GM19239 (cell line): ENCODE measurements at places on chromosomes 3 and 15.

DNA sequence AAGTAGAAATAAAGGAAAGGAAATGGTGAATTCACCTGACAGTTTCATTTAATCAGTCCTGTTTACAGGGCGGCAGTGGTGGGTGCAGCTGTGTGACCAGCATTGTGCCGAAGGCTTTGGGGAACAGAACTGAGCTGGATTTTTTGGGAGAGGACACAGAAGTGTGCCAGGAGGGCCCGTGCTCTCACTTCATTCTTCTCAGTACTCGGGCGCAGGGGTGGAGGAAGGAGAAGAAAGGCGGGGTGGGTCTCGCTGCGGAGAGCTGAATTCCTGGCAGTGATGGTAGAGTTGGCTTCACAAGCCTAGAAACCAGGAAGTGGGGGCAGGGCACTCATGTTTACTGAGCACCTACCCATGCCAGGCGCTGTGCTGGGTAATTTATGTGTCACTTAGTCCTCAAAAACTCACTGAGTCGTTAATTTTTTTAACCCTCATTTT is 64.6 kb downstream of the CRTC3 start:
- no peak for DNase-seq

DNA sequence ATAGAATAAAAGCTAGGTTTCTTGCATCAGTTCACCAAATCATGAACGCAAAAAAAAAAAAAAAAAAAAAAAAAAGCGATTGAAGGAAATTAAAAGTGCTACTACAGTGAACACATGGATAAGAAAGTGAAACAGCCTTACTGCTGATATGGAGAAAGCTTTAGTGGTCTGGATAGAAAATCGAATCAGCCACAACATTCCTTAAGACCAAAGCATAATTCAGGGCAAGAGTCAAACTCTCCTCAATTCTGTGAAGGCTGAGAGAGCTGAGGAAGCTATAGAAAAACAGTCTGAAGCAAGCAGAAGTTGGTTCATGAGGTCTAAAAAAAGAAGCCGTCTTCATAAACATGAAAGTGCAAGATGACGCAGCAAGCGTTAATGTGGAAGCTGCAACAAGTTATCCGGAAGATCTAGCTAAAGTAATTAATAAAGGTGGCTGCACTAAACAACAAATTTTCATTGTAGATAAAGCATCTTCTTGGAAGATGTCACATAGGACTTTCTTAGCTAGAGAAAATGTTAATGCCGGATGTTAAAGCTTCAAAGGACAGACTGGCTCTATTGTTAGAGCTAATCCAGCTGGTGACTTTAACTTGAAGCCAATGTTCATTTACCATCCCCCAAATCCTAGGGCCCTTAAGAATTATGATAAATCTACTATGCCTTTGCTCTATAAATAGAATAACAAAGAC is 19.2 kb downstream of the P3H2 start:
- DNase-seq, result no peak

DNA sequence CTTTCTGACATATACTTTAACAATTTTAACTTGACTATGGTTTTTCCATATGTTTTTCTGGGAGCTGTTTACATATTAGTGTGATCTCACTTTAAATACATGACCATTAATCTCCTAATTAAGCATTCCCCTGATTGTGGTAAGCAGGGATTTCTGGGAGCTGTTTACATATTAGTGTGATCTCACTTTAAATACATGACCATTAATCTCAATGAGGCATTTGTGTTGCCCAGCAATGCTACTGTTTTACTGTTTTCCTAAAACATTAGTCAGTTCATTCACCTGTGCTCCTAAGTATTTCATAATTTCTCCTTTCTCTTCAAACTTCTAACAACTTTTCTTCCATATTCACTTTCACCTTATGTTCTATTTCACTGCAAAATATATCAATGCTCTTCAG is 3.6 kb upstream of the GRAMD1C start:
- no peak for DNase-seq

DNA sequence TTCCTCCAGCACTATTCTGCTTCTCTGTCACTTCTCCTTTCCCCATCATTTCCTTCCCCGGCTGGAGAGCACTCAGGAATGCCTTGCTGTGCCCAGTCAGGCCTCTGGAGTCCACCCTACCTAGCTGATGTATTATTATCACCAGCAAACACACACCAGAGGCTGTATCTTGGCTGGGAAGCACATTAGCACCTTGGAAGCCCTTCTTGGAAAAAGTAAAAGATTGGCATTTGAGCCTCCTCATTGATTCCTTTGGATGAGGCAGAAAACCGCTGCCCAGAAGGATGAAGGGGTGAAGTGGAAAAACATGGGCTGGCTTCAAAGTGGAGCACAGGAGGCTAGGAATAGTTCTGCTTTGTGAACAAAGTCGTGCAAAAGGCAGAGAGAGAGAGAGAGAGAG is 244.3 kb downstream of the RPLP1 start:
- DNase-seq, result no peak

GRCh38 chr3:13080591-13080990 is 7.4 kb upstream of the IQSEC1 start:
- no peak for DNase-seq

GRCh38 chr3:16427103-16427965 is 86.2 kb downstream of the RFTN1 start:
- DNase-seq, result no peak

DNA sequence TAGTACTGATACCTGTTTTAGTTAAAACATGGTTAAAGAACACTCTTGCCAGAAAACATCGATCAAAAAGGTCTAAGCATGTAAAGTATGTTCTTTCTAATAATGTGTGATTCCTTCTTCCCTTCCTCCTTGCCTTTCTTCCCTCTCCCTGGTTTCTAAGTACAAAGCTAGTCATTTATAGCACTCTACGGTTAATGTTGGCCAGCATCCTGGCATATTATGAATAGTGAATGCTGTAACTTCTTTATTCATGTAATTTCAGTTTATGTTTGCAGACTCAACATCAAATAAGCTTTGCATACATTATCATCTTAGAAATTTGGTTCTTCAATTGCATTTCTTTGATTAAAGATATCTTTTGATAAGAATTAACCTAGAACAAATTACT is 27.1 kb downstream of the P2RY12 start:
- DNase-seq, result no peak

- no peak for DNase-seq
These were observed 188.7 kb upstream of the EIF1B start for GRCh38 chr3:40120806-40121205.

DNA sequence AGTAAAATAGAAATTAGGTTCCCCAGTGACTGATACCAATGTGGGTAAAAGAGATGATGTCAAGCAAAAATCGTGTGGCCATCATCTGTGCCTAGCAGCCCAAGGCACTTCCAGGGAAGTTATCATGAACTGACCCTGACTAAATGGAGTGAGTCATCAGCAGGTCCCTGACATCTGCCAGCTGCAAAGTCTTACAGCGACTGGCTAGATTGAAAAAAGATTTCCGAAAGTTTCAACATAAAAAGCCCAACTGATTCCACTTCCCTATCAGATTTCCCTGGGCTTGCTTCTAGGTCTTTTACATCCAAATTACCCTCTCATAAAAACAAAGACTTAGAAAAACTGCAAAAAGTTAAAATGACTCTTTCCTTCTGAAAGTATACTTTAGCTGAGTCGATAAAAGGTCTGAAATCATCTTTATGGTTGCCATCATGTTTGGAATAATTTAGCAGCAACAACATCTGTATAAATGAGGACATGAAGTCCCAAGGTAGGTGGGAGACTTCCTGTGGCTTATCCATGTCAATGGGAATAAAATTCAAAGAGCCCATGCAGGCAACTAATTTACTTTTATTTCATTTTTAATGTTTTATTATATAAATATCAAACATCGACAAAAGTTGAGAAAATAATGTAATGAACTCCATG is 342.8 kb downstream of the ERC2 start:
- no peak for DNase-seq

DNA sequence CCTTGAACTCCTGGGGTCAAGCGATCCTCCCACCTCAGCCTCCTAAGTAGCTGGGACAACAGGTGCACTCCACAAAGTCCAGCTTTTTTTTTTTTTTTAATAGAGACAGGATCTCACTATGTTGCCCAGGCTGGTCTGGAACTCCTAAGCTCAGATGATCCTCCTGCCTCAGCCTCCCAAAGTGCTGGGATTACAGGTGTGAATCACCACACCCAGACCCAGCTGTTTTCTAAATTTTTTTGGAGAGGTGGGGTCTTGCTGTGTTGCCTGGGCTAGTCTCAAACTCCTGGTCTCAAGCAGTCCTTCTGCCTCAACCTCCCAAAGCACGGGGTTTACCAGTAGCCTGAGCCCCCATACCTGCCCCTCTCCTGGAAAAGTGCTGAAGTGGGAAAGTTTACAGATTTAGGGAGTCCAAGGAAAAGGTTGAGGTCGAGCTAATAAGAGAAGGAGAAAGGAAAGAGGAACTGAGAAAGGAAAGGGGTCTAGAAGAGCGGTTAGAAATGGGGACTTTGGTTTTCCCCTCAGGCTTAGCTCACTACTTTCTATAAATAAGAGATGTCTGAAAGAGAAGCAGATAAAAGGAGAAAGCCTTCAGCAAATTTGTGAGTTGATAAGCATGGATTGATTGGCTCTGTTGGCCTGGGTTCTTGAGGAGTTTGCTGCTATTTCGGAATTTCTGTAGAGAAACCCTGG is 23.6 kb downstream of the UBE2E1 start:
- DNase-seq, result no peak

- no peak for DNase-seq
These were observed 53.0 kb upstream of the GOLGA8A start for GRCh38 chr15:34490417-34491193.

GRCh38 chr3:59553076-59553475 is 503.3 kb upstream of the CFAP20DC start:
- no peak for DNase-seq

- no peak for DNase-seq
These were observed 38.8 kb downstream of the LMCD1 start for GRCh38 chr3:8540456-8540855.

- DNase-seq, result no peak
These were observed 2.4 kb upstream of the XRN1 start for GRCh38 chr3:142450189-142450588.

DNA sequence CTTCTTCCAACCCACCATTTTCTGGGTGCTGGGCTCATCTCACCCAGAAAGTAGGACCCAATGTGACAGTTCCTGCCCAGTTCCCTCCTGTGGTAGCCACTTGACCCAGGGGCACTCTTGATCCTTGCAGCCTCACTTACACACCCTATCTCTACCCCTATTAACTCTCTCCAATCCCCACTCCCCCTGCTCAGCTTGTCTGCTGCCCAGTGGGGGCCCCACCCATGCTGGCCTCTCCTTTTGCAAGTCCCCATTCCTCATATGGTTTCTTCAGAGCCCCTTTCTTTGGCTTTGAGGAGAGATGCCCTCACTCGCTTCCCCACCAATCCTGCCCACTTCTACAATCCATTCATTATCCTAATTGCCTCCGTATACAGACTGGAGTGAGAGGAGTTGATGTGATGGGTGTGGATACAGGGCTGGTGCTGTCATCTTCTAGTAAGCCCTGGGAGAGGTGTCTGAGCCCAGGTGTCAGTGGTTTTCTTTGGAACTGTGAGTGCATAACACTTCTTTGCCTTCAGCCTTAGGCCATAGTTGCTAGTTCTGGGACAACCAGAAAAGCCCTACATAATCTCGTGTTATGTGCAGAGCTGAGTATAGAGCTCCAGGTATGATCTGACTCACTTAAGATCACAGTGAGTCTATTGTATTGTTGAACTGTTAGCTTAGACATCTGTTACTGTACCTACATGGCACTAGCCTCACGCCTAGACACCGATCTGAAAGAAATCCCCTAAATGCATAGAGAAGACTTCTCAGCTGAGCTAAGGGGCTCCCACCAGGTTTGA is 4.8 kb upstream of the CCR5 start:
- no peak for DNase-seq

DNA sequence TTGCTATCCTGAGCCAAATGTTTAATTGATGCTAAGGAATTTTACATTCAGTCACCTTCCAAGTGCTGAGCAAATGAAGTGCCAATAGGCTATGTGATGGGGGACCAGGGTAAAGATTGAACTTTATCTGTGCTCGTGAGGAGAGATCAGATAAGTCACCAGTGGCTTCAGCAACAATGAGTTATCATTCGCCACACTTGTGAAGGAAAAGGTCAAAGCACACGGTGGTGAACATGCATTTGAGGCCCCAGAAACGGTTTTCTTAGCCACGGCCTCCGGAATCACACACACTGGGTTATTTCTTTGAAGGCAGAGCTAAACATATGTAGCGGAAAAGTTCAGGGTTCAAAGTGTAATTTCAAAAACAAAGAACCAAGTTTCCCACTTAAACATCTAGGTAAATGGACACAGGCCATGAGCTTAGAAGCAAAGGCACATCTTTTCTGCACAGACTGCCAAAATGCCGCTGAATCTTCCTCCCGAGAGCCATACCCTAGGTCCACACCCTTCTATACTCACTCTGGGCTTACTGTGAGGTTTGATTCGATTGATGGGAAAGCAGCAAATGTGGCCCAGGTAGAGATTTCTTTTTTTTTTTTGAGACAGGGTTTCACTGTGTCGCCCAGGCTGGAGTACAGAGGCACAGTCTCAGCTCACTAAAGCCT is 268.5 kb downstream of the SHQ1 start:
- DNase-seq, result no peak
